ENCODE measurements at places on chromosomes 4 and X. TPM values are rescaled to one million over a fixed set of nuclear protein-coding genes. Genes with fewer than 3 reads are reported as not detected.

RBMXL3 gene
- total RNA-seq: not detected

F8 gene
- total RNA-seq: 12.7 TPM

MAML3 gene
- total RNA-seq: 4.3 TPM

CT83 gene
- total RNA-seq: not detected

CD40LG gene
- total RNA-seq: 5.9 TPM

TSPAN6 gene
- total RNA-seq: not detected

RAB41 gene
- not detected for total RNA-seq

RIBC1 gene
- 1.1 TPM for total RNA-seq

CCKAR gene
- not detected for total RNA-seq

UGT2B7 gene
- not detected for total RNA-seq

ETDA gene
- total RNA-seq: not detected

TCEAL3 gene
- 1.3 TPM for total RNA-seq

SPINK2 gene
- 1.5 TPM for total RNA-seq

P2RY4 gene
- total RNA-seq: not detected

PRICKLE3 gene
- 21.1 TPM for total RNA-seq

F11 gene
- not detected for total RNA-seq

SSX4B gene
- not detected for total RNA-seq

MGST2 gene
- total RNA-seq: 21.1 TPM

CENPVL1 gene
- total RNA-seq: not detected

PPA2 gene
- total RNA-seq: 67.0 TPM

ETDC gene
- not detected for total RNA-seq

ACE2 gene
- total RNA-seq: not detected

TREX2 gene
- 2.0 TPM for total RNA-seq

SOWAHB gene
- total RNA-seq: not detected

BMPR1B gene
- not detected for total RNA-seq

MAGEA2B gene
- total RNA-seq: not detected

AKAP17A gene
- 83.9 TPM for total RNA-seq

GC gene
- total RNA-seq: not detected

SHROOM4 gene
- not detected for total RNA-seq

ART3 gene
- total RNA-seq: not detected

POLR2B gene
- 121 TPM for total RNA-seq

RHOH gene
- total RNA-seq: 145 TPM

CYLC1 gene
- total RNA-seq: not detected

ARHGAP4 gene
- total RNA-seq: 300 TPM

EREG gene
- total RNA-seq: not detected

OTOP1 gene
- not detected for total RNA-seq

RAB40AL gene
- total RNA-seq: 0.55 TPM

GNRHR gene
- not detected for total RNA-seq

MAGEB1 gene
- total RNA-seq: not detected

HSFX3 gene
- 0.29 TPM for total RNA-seq

TIGD4 gene
- 0.40 TPM for total RNA-seq

TLR10 gene
- total RNA-seq: not detected

LIMCH1 gene
- not detected for total RNA-seq

CENPI gene
- 44.7 TPM for total RNA-seq

GPR173 gene
- total RNA-seq: not detected

KDR gene
- not detected for total RNA-seq
